COR-L47 (cell line): ENCODE measurements at places on chromosomes 1 and 21.

- DNase-seq = no peak
Measured at GRCh38 chr1:66350001-66350547, 183.9 kb upstream of the SGIP1 start.

DNA sequence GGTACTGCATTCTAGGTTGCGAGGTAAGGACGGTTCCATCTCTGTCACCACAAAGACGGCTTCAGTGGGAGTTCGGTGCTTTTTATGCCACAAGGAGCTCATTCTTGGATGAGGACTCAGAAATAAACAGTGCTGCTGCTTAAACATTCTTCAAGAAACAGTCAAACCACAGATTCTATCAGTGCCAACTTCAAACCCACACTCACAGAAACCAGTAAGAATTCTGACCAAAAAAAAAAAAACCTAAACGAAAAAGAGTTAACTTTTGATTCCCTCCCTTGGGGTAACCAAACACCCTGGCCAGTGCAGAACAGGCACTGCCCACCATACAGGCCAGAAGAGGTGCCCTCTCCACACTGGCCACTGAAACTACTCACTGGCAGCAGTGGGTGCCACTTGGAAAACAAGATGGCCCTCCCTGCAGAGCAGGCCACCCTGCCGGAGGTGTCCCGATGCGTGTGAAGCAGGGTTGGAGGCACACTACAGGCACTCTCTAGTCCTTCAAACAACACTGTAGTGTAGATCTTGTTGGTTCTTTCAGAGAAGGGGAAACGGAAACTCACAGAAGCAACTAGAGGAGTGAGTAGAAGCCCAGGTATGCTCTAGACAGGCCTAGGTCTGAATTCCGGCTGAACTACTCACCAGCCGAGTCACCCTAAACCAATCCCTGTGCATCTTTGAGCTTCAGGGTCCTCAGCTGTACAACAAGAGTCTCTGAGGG is 87.3 kb upstream of the TLR5 start:
- no peak for DNase-seq

DNA sequence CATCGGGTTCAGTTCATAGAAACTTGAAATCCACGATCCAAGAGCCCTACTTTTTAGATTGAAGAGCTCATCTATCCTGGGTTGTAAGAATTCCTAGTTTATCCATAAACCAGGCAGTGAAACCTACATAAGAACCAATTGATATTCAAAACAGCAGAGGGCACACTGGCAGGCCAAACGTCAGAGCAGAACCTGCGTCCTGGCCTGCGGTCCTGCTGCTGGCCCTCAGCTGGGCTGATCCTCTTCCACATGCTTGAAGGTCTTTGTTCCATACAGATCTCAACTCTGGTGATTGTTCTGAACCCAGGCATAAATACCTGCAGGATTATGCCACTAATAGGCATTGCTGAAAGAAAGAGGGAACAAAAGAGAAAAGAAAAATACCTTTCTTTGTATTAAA is 47.0 kb downstream of the MT1HL1 start:
- no peak for DNase-seq

- no peak for DNase-seq
Measured at GRCh38 chr21:45088729-45089128, 14.3 kb downstream of the ADARB1 start.

DNA sequence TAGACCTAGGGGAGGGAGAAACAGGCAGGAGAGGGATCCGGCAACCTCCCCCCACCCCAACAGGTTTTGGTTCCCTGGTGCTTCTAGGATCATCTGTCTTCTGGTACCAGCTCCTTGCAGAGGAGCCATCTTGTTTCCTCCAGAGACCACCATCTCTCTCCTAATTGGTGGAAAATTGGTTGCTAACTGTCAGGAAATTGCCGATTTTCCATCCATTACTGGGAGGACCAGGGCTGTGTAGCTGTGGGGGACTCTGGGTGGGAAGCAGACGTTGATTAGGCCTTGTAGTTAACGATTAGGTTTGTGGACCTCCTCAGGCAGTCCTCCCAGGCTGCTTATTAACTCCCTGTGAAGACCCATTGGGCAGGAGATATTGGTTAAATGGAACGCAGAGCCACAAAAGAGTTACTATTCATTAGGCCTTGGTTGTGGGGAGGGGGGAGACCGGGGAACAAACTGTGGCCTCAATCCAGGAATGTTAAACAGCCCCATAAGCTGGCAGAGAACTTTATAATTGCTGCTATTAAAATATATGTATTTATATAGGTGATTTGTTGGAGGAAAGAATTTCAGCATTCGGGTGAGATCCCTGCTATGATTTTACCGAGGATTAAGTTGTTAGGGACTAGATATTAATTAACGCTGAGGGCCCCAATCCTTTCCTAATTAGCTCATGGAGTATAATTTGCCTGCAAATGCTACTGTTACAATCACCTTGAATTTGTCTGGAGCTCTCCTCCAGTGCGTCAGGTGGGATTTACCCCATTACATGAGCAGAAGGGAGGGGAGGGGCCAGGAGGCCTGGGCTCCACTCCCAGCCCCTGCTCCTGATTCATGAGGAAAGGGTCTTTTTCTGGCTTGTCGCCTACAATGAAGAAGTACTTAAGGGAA is 61.2 kb upstream of the TRABD2B start:
- DNase-seq = no peak

DNA sequence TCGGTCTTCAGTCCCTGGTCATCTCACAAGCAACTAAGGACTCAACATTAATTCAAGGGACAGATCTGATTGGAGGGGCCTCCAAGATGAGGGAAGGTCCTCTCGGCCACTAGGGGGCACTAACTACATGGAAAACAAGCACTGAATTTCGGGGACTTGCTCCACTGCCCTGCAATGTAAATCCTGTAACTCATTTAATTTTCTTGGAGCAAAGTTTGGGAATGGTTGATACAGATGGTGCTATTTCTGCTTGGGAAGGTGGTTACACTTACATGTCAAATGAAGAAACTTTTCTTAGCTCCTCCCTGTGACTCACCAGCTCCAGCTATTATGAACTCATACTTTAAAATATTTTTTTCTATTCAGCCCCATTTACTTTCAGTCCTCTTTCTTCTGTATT is 97.4 kb upstream of the KCNJ15 start:
- DNase-seq = peak; percentile 44

GRCh38 chr1:163115887-163116286 is 46.7 kb downstream of the RGS4 start:
- DNase-seq = no peak

GRCh38 chr1:21313203-21313885 is 23.1 kb upstream of the ECE1 start:
- DNase-seq = no peak

DNA sequence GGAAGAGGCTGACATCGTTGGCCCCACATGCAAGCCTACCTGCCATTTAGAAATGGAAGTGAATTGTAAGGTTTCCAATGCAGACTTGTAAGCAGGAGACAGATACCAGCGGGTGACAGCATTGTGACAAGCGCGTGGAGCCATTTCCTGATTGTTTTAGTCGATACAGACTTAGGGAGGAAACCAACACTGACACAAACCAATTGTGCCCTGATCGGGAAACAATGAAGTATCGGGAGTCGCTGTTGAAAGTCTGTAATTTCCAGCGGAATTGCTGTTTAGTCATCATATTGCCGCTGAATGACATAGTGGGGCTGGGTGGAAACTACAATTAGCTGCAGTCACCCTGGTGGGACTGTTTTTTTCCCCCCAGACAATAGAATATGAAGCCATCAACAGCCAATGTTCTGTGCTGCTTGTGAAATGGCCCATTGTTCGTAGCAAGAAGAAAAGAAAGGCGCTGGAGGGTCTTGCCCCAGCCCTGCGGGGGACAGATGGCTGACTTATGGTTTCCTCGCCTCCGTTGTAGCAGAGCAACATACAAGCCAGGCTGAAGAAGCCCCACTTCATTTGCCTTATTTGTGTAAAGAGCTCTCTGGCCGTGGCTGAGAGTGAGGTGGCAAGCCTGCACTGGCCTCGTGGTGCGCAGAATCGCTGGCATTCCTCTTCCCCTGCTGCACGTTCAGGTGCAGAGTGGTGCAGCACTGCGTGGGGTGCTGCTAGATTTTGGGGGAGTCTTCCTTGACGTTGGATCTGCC is 462.7 kb downstream of the CAMTA1 start:
- no peak for DNase-seq

DNA sequence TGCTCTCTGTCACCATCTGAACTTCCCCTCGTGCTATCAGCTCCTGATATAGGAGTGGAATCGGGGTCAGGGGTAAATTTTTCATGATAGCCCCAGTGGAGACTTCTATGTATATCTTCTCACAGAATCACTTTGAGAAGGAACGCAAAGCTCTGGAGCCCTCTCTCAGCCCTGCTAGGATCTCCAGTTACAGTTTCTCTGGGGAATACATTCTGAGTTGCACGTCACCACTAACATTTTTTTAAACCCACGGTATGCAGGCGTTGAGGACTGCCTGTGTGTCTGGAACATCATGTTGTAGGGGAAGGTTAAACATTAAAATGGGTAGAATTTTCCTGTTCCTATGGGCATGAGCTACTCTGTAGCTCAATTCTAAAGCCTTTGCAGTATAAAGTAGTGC is 116.4 kb upstream of the FAM78B start:
- no peak for DNase-seq

GRCh38 chr1:36247538-36247937 is 23.3 kb downstream of the THRAP3 start:
- DNase-seq = no peak

DNA sequence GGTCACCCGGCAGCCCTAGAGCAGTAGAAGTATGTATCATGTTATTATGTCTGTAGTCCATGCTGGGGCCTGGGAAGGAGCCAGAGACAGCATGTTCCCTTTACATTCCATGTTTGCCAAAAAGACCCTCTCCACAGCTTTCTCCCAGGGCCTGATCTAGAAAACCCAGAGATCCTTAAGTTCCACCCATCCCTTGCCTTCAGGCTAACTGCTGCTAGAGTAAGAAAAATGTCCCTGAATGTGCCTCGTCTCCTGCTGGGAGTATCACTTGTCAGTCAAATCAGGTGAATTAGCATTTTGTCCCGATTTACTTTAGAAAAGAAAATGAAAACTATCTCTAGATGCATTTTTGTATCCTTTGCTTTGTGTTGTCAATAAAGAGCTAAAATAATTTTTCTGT is 13.3 kb upstream of the MRPS14 start:
- DNase-seq = no peak

GRCh38 chr1:243234978-243235647 is 20.0 kb downstream of the CEP170 start:
- peak; percentile 6 for DNase-seq

- peak; percentile 94 for DNase-seq
Measured at GRCh38 chr1:68217060-68217554, 15.2 kb downstream of the WLS start.

GRCh38 chr1:95451054-95451453 is 217.0 kb downstream of the RWDD3 start:
- no peak for DNase-seq

DNA sequence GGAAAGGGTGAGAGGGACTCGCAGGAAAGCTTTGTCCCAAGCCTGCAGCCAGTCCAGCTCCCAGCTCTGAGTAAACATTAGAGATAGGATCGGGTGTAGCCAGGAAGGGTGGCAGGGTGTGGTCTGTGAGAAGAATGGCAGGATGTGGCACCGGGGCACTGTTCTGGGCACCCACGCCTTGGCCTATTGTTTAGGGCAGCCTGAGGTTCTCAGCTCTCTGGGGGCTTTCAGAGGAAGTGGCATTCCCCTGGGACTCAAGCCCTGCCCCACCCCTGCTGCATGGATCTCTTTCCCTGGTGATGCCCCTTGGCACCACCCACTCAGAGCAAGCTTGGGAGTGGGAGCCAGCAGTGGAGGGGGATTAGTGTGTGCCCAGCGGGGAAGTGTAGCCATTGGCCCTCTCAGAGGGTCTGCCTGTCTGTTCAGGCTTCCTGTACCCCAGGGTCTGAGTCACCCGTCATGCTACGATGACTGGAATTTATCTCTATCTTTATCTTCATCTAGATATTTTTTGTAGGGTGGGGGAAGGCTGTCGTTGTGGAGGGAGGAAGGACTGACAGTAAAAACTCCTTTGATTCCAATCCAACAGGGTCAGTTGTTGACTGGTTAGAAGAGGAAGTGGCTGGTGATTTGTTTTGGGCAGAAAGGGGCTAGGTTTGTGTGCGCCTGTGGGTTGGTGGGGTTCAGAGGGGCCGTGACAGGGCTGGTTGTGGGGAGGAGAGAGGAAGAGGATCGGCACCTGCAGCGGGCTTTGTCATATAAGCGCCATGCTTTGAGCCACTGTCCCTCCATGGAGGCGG is 31.6 kb downstream of the SOX13 start:
- peak; percentile 42 for DNase-seq

GRCh38 chr1:179929955-179930798 is 24.4 kb upstream of the CEP350 start:
- no peak for DNase-seq

DNA sequence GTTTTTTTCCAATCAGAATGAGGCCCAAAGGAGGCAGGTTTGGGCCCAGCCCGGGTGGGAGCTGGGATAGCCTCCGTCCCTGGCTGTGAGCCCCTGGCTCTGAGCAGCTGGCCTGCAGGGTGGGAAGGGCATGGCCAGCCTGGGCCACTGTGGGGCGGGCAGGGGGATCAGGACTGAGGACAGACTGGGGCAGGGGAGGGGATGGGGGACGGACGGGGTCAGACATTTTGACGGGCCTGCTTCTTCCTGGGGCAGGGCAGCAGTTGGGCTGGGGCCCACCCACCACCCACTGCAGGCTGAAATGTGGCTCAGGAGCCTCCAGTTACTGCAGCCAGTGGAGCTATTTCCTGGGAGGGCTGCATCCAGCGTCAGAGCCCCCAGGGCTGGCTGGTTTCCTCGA is 2.5 kb upstream of the SLC6A9 start:
- no peak for DNase-seq

- DNase-seq = no peak
Measured at GRCh38 chr21:44047996-44048560, 36.0 kb downstream of the TRAPPC10 start.

DNA sequence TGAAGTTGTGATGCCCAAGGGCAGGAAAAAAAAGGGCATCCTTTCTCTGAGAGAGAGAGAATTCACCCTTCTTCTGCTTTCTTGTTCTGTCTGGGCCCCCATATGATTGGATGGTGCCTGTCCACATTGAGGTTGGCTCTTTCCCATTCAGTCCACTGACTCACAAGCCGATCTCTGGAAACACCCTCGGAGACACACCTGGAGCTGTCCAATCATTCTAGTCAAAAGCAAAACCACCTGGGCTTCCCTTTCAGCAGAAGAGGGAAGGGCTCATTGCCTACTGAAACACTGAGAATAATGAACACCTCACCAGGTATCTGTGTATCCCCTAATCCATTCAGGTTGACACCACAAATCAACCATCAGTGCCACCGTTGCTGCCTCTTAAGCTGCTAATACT is 103.7 kb upstream of the GNG12 start:
- no peak for DNase-seq
